Common myeloid progenitor, CD34-positive (primary cell): ENCODE measurements at places on chromosomes 3 and 15.
A peak's percentile ranks its signal among the peaks of the same experiment; 100 is the strongest.

DNA sequence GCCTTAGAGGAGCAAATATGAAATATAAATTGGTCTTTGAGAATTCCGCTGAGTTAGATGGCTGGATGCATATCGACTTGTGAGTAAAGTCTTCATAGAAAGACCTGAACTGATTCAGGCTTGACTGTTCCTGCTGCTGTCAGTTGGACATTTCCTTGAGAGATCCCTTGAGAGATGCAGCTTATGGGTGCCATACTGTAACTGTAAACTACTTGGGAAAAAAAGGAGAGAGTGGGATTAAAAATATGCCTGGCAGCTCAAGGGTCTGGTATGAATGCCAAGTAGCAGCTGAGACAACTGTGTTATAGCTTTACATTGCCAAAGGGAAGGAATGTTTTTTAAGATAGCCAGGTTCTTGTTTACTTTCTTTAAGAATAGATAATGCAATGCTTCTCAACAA is 926.6 kb downstream of the EPHA3 start:
- DNase-seq: no peak

- DNase-seq: no peak
Measured at GRCh38 chr3:87691109-87691508, 367.7 kb downstream of the CGGBP1 start.

DNA sequence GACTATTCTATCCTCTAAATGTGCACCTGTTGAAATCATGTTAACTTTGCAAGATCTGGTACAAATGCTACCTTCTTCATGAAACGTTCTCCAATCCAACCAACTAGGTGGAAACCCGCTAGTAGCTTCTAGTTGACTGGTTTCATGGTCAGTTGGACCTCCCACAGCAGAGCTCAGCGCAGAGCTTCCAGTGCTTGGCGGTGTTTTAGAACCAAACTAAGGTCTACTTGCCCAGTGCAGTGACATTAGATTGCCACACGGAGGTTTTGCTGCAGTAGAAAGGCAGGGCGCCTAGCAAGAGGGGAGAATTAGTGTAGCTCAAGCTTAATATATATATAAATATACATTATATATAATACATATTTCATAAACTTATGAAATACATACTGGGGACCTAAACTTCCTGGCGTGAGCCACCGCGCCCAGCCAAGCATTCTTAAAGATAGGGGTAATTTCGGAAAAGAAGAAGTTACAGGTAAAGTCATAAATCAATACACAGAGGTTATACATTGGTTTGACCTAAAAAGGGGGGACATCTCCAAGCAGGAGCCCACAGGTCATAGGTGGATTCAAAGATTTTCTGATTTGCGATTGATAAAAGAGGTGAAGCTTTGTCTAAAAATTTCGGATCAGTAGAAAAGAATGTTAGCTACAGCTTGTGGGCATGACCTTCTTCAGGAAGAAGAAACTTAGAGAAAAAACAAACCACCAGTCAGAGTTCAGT is 2.1 kb upstream of the OXSR1 start:
- DNase-seq: peak; percentile 78

DNA sequence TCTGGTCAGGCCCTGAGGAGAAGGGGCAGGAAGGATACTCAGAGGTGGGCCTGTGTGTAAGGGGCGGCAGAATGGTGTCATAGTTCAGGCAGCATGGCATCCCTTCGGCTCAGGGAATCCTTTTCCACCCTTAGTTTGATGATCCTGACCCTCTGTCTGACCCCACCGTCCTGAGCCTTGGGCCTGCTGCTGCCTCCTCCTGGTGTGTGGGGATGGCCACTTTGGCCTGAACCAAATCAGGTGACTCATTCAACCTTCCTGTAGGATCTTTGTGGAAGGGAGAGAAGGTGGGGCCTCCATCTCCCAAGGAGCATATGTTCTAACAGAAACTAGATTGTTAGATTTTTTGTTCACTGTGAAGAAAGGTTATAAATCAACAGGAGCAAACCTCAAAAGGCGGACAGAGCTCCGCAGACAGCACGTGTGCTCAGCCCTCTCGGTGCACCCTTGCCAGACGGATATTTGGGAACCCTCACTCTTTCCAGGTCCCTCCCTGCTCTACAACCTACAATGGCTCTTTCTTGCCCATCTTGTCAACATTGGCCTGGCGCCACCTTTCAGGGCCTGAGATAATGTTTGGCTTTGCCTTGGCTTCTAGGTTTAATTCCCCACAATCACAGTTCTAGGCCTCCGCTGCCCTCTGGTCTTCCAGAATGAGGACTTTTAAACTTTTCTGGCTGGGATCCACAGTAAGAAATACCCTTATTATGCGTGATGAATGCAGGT is 21.7 kb downstream of the THSD4 start:
- no peak for DNase-seq

- no peak for DNase-seq
Measured at GRCh38 chr3:150308481-150309256, 99.4 kb upstream of the TSC22D2 start.

DNA sequence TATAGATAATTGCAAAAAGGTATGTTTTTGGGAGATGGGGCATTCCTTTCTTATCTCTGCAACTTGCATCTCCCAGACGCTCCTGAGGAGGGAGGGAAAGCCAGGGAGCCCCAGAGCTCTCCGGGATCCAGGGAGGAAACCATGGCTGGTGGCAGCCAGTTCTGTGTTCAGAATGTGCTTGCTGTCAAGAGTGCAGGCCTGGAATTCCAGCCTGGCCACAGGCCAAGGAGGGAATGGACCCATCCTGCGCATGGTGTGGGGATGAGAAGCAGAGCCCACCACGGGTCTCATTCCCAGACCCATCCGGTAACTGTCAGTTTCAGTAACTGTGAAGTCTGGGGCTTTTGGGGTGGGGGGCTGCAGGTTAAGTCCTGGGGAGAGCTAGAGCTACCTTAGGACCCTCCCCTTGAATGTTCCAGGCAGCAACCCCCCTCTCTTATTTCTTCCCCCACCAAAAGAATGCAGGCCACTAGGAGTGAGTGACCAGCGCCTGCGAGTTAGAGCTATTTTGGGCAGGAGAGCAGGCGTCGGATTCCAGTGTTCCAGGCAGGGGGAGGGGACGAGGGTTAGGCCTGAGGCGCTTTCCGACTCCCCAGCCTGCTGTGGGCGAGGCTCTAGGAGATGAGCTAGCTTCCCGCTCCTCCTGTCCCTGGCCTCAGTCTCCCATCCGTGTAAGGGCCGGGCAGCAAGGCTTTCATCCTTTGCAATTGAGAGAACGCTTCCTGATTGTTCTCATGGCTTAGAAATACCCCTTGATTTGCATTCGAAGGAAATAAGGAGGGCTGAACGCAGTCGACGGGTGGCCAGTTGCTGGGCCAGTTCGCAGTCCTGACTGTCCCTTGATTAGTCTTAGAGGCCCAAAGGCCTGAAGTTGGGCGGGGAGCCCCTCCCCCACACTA is 781 bp upstream of the DAG1 start:
- no peak for DNase-seq

DNA sequence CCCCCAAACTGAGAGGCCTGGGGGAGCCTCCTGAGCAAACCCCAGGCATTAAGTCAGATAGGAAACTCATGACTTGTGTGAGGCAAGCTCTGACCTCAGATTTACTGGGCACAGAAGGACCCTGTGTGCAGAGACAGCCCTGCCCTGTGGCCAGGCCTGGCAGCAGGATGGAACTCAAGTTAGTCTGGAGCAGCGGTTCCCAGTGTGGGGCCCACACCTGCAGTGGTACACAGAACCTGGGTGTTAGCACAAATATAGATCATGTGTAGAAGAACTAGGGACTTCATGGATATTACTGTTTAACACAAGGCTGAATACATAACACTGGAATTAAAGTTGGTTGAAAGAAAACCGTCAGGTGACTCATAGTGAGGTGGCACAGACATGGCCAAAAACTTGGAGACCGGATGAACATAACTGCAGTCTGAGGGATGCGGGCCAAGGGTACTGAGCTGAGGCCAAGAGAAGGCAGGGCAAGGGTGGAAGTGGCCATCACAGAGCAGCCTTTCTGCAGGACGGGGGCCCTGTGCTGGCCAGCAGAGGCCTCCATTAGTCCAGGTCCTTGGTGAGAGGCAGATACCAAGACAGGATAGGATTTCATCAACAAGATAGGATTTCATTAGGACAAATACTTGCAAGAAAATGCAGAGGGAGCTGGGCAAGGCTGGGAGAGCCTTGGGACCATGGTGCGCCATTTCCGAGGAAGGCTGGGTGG is 40.9 kb downstream of the IRAK2 start:
- DNase-seq: no peak

DNA sequence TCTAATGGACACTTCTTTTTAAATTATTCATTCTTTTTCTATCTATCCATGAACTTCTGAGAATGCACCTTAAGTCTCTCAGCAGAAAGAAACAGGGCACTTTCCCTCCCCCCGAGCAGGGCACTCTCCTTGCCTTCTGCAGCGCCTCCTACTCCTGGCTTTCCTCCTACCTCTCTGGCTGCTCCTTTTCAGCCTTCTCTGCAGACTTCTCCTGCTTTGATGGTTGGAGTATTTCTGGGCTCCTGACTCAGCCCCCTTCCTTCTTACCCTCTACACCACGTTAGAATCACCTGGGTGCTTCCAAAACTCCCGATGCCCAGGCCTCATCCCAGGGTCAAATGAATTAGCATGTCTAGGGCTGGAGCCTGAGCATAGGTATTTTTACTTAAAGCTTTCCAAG is 3.4 kb downstream of the SCN5A start:
- no peak for DNase-seq

DNA sequence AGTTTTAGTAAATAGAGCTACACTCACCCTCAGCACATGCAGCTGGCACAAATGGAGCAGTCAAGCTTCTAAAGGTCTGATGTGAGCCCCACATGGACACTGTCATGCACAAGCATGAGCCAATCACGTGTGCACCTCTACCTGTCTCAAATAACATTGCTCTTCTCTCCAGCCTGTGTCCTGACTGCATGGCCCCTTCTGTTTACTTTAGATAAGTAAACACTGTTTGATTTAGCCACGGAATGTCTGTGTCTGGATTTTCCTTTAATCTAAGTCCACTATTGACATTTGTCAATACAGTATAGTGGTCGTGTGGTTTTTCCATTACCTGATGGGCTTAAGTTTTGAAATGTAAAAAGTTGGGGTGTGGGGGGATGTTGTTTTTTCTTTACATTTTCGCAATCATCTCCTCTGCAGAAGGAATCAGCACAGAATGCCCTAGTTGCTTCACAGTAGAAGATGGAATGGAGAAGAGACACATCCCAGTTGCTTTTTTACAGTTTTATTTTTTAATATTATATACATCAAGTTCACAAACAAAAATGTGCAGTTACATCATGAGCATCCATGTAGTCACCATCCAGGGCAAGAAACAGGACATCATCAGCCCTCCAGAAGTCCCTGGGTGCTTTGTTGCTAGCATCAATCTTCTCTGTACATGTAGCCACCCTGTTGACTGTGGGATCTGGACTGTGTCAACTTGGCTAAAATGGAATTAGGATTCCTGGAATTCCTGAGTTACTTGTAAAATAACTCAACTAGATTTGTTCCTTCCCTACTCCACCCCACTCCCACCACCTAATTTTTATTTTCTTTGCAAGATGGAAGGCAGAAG is 146.1 kb downstream of the UACA start:
- no peak for DNase-seq

DNA sequence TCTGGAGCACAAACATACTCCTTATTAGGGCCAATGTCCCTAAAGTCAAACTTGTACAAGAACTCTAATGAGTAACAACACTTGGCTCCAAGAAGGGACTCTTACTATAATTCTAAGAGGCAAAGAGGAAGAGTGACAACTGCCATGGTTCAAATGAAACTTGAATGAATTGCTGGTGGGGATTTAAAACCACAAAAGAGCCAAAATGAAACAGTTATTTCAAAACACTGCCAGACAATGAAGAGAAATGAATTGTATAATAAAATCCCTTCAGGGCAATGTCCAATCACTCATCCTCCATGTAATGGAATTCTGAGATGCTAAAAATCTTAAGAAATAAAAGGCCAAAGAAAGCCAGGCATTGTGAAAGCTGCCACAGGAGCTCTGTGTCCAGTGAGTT is 14.2 kb downstream of the THRB start:
- no peak for DNase-seq

GRCh38 chr3:171871392-171872274 is 28.5 kb downstream of the TMEM212 start:
- no peak for DNase-seq

- DNase-seq: peak; percentile 43
Measured at GRCh38 chr3:12822725-12823373, 18.5 kb downstream of the RPL32 start.

GRCh38 chr3:126991366-126992200 is 8.7 kb downstream of the PLXNA1 start:
- no peak for DNase-seq

GRCh38 chr3:88142094-88142624 is 7.6 kb upstream of the C3orf38 start:
- DNase-seq: no peak

DNA sequence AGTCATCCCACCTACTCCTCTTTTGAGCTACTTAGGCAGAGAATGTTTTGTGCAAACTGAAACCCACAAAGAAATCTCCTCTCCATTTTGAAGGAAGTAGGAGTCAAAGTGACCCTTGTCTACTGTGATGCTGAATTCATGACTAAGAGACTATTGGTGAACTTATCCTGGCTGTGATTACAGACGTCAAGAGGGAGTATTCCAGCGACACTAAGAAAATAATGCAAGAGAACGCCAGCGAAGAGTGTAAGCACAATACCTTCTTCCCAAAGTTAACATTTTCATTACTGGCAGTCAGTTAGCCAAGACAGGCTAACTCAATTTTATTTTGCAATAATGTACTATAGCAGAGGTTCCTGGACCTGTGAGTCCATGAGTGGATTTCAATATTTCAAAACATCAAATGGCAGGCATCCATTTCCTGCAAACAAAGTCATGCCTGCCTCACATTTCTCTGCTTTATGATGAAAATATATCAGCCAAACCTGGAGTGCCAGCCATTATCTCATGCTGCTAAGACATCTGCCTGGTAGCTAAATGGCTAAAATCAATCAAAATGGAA is 59.0 kb downstream of the CTNNB1 start:
- no peak for DNase-seq

DNA sequence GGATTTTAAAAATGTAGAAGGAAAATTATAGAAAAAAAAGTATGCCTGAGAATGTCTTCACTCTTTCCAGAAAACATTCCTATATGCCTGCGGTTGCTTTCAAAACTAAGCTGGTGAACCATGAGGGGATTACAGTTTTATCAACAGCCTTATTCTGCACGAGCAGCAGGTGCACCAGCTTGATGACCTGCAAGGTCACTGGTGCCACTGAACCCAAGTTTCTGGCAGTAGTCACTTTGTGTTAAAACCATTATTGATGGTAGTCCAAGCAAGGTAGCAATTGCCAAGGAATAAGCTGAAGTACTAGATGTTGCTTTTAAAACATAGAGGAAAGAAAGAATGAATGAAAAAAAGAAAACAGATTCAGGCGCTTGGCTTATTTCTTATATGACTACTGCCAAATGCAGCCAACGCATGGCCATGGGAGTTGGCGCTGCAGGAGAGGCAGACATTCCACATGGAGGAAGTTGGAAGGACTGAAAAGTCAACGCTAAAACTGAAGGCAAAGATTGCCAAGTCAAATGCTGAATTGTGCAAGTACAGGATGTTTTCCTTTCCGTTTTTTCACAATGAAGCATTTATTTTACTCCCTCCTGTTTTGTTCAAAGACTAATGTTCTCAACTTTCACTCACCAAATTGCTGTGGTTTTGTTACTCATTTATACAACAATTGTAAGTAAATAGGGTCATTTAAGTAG is 601.4 kb downstream of the CADM2 start:
- DNase-seq: no peak

- DNase-seq: no peak
Measured at GRCh38 chr15:49877117-49877872, 241.7 kb downstream of the ATP8B4 start.

GRCh38 chr15:85583923-85584390 is 203.6 kb downstream of the AKAP13 start:
- no peak for DNase-seq

- DNase-seq: no peak
Measured at GRCh38 chr3:120688121-120688520, 6.1 kb upstream of the HGD start.

GRCh38 chr15:74318376-74319137 is 48.9 kb downstream of the CYP11A1 start:
- peak; percentile 49 for DNase-seq
